CD8-positive, alpha-beta memory T cell (primary cell): ENCODE measurements at places on chromosomes 11 and 22. TPM values are rescaled to one million over a fixed set of nuclear protein-coding genes. Genes with fewer than 3 reads are reported as not detected.
A peak's percentile ranks its signal among the peaks of the same experiment; 100 is the strongest.

GRCh38 chr11:62911137-62912130 is 9.7 kb downstream of the CHRM1 start:
- DNase-seq, result no peak

- DNase-seq, result no peak
These were observed 38.5 kb upstream of the GLYATL1 start for GRCh38 chr11:58900479-58901420.

DNA sequence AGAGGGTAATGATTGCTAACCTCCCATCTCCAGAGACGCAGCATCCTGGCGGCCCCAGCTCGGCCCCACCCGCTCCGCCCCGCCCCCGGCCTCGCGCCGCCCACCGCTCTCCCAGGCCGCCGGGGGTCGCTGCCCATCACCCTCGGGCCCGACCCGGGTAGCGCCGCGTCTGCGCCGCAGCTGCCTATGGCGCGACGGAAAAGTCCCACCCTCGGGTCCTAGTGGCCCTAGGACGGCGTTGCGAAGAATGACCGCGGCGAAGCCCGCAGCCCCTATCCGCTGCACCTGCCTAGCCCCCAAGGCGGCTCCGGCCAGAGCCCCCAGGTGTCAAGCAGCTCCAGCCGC is 457 bp downstream of the CPSF7 start:
- peak; percentile 82 for DNase-seq

DNA sequence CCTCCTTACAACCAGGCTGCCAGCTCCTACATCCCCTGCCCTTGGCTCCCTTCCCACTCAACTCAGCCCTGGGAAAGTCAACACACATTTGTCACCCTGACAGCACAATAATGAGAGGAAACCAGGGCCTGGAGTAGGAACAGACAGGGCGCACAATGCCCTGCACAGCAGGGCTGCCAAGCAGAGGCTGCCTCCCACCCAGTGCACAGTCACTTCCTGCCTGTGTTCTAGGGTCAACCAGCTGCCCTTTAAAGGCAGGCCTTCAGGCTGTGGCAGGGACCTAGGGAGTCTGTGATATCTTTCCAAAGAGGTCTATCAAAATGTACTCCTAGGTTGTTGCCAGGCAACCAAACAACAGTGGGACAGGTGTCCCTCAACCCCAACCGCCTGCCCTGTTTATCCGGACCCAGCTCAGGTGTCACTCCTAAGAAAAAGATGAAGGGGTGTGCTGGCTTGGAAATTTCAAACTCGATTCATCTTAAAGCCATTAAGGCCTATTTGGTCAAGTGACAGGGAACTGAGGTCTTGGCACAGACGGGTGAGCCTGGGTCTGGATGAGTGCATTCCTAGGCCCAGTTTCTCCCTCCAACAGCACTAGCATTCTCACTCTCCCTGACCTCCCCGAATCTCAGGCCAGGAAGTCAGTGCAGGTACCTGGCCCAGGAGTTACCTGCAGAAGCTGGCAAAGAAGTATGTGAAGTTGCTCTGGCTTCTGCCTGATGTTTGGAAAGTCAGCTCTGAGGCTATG is 110.3 kb upstream of the PITPNB start:
- DNase-seq, result no peak

Gene C22orf31
- not detected for total RNA-seq

GRCh38 chr22:36790648-36791047 is 14.7 kb upstream of the IFT27 start:
- no peak for DNase-seq

DNA sequence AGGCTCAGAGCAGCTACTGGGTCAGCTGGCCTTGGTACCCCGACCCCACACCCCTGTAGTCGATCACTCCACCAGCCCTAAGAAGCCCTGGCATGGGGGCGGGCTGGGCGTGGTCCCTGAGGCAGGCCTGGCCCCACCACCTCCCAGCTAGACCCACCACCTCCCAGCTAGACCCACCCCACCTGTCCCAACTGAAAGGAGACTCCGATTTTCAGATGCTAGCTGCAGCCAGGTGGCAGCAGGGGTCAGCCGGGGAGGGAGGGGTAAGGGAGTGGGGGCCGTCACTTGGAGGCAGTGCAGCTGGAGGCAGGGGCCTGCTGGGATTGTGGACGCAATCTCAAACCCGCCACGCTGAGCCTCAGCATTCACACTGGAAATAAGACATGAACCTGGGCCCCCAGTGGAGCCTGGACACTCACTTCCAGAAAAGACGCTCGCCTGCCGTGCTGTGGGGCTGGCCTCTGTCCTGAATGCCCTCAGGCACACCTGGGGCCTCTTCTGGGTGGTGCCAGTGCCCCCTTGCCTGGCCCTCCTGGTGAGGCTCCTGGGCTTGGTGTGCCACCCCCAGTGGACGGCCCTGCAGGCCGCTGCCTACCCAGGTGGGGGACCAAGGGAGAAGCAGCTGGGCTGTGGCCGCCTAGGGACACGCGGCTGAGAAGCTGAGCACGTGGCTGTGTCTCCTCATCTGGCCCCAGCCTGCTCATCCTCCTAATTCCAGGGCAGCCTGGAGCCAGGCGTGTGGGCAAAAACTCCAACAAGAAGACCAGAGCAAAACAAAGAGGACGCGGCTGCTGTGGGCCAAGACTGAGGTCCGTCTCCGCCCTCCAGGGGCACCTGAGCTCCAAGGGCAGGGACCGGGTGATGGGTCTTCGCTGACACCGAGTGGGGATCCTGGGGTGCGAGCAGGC is 26.7 kb downstream of the OSBPL5 start:
- DNase-seq, result no peak

GRCh38 chr11:93653080-93653479 is 8.4 kb upstream of the CEP295 start:
- no peak for DNase-seq

- no peak for DNase-seq
These were observed 4.1 kb downstream of the INPP5J start for GRCh38 chr22:31126869-31127175.

Gene C11orf21
- total RNA-seq, result 8.8 TPM

Gene SCARF2
- 0.50 TPM for total RNA-seq

Gene OR51E1
- not detected for total RNA-seq
